Stimulated activated CD8-positive, alpha-beta memory T cell treated with anti-CD3 and anti-CD28 coated beads, Interleukin-4, amount 100 ng/mL, for 1 hour (primary cell): ENCODE measurements at places on chromosomes 2 and 18.
A peak's percentile ranks its signal among the peaks of the same experiment; 100 is the strongest.

DNA sequence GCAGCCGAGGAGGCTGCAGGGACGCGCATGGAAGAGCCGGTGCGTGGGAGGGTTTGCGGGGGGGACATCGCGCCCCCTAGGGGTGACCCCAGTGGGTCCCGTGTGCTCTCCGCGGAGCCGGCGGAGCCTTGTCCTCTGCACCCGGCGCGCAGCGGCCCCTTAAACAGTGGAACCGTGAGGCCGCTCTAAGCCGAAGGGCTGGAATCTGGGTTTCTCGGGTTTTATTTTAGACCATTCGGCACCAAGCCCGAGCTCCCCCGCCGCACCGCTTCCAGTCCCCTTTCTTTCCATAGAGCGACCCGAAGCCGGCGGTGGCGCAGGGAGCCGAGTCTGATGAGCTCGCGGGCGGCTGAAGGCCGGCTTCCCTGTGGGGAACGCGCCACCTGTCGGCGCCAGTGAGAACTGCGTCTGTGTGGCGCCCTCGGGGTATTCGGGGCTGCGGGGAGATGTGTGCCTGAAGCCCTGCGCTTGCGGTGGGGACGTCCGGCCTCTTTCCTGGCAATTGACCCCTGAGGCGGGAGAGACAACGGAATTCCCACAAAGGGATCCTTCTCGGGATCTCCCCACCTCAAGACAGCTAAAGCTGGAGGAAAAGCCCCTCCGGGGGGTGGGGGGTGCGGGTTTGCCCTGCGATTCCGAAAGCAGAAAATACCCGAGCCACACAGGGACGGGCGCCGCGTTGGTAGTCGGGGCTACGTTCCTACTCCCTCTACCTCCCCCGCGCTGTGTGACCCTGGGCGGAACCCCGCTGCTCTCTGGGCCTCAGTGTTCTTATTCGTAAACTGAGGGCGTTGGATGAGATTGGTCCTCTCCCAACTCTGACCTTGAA lies 8.2 kb upstream of the EN1 start:
- DNase-seq = peak; percentile 65

DNA sequence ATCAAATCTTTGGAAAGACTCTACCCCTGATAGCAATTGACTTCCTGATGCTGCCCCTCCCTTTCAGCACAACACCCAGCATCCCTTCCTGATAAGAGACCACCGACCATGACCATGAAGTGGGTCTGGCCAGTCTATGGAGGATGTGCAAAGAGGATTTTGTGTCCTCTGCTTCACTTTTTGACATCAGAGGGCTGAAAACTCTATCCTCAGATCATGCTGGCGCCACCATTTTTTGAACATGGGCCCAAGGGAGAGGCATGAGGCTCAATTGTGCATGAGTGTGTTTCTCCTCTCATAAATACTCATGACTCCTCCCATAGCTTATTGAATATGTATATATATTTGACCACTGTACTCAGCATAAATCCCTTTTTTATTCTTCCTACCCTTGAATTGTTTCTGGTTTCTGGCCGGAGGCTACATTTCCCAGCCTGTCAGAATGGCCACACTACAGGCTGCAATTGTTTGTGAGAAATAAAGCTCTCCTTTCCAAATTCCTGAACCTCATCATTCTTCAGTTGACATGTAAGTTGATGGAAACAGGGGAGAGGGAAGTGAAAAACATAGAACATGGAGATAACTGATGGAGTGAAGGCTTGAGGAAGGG lies 314.1 kb downstream of the MYCN start:
- DNase-seq = no peak

DNA sequence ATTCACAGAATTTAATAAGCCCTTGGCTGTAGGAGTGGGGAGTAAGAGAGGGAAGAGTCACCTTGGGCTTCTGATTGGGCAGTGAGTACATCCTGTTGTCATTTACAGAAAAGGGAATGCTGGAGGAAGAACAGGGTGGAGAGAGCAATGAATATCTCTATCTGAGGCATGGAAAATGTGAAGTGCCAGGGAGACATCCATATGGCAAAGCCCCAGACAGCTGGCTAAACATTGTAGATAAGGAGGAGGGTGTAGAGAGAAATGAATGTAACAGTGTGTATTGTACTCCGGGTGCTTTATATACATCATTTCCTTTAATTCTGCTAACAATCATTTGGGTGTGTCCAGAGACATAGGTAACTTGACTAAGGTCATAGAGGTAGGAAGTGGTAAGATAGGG lies 103.5 kb downstream of the UPP2 start:
- DNase-seq = no peak

DNA sequence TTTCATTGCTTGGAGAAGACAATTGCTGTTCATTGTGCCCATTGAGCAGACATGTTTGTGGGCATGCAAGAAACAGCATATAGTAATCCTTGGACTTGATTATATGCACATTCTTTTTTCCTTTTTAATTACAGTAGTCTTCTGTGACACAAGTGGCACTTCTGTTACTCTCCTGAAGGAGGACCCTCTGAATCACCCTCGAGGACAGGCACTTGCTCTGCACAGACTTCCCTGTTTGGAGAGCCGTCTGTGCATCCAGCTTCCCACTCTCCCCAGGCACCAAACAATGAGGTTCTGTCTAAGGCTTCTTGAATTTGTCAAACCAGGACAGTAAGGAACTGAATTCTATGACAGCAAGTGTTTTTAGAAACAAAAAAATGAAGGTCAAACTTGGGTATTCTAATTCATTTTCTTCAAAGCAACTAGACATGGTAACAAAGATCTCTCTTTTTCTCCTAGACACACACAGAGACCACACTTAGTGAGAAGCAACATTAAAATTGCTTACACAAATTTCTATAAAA lies 844.6 kb upstream of the ID2 start:
- DNase-seq = no peak

DNA sequence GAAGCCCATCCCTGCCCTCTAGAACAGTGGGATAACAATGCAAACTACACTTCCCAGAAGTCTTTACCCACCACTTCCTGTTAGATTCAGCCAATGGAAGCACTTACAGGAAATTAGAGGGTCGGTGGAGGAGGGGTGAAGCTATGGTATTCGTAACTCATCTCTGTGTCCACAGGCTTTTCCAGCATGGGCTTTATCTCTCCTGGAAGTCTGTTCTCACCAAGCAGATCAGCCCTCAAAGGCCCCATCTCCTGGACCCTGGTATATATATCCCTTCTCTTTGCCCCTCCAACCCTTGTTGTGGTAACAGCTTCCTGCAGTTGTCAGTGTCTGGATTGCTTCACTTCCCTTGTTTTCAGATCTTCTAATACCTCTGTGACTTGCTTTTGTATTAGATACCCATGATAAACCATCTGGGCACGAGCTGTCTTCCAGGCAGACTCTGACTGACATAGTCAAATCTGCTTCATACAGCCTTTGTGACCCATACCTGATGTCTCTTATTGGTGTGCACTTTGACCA lies 475.0 kb upstream of the POU3F3 start:
- no peak for DNase-seq

DNA sequence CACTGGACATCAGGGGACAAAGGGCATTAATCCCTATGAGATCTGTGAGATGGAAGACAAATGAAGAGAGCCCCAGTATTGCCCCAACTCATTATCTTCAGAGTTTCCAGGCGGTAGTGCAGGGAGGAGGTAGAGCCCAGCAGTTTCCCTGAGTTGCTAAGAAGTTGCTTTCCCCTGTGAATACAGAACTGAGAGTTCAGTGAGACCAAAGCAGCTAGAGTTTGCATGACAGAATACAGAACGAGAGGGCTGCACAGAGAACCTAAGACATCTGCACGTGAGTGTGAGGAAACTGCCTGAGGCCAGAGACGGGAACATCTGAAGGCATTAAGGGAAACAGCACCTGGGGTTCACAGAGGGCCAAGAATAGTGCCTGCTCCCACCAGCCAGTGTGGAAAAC lies 18.1 kb upstream of the PGAP1 start:
- no peak for DNase-seq

DNA sequence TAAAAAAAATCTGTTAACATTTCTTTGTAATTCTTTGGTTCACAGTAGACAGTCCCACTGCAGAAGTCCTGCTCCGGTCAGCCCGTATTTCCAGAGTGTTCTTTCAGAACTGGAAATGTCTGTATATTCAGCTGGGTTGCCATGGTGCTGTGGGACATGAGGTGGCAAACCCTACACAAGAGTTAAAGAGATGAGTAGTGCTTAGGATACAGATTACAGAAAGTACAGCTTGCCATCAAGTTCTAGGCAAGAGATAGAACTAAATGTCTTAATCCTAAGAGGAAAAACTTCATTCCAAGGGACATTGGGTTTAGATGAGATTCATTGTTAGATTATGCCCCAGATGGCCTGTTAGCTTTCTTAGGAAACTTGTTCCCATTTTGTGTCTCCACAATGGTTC lies 60.1 kb downstream of the FMNL2 start:
- DNase-seq = no peak

- no peak for DNase-seq
Measured at GRCh38 chr18:68402784-68403183, 312.1 kb downstream of the TMX3 start.

DNA sequence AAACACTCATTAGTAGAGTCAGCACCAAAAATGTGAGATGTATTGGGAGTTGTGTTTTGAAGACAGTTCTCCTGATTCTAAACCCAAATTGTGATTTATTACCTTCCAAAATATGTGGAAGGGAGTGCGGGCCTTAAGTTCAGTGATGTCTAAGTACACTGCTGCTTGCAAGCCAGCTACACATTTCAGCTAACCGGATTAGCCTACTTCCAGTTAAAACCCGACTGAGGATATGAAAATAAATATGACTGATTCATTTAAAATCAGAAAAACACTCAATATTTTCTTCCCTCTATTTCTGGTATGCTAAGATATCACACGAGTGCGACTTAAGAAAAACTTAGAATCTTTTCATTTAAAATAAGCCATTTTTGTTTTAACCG lies 907 bp downstream of the FHL2 start:
- no peak for DNase-seq

DNA sequence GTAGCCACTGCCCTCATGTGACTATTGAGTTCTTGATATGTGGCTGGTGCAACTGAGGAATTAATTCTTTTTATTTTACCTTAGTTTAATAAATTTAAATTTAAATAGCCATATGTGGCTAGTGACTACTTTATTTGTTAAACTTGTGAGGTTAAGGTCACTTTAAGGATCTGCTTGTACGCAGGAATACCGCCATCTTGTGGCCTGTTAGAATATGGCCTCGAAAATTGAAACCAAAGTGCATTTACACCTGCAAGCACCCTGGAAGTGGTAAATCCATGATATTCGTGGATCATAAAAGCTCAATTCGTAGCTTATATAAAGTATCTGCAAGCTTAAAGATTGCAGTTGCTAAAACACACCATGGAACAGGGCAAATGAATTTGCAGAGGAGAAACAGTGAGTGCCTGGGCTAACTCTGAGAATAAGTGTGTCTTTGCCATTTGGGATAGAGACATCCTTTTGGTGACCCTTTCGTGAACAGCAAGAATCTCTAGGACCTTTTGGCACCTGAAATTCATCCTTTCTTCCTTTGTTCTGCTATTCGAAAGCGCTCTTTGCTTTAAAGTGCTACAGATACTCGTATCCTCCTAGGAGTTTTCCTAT lies 59.9 kb upstream of the REG3A start:
- DNase-seq = no peak

GRCh38 chr2:156436497-156437085 lies 412 bp downstream of the GPD2 start:
- DNase-seq = no peak

DNA sequence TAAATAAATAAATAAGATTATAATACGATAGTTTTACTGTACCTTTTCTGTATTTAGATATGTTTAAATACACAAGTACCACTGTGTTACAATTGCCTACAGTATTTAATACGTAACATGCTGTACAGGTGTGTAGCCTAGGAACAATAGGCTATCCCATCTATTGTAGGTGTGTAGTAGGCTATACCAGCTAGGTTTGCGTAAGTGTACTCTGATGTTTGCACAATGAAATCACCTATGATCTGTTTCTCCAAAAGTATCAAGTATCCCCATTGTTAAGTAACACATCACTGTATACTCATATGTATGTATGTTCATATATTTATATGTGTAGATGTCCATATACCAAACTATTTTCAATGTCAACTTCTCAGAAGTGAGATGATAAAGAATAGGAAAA lies 118.2 kb upstream of the RND3 start:
- no peak for DNase-seq

- no peak for DNase-seq
Measured at GRCh38 chr2:24077879-24078278, 1.8 kb upstream of the SF3B6 start.

DNA sequence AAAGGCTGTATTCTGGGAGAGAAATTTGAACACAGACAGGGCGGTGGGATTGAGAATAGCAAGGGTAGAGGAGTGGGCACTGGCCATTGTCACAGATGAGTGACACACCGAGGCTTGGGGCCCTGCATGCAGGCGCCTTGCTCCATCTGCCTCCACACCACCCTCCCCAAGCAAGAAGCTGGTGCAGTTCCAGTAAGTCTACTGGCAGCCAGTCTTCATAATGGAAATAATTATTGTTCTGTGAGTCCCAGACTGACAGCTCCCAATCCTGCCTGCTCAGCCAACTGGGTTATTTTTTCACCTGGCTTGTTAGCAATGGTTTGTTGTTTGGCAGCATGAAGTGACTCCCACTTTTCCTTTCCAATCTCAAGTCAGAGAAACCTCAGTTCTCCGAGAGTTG lies 13.0 kb downstream of the TTC32 start:
- no peak for DNase-seq

- no peak for DNase-seq
Measured at GRCh38 chr2:162317861-162318327, 590 bp downstream of the IFIH1 start.

GRCh38 chr2:7840651-7841380 lies 841.0 kb upstream of the ID2 start:
- no peak for DNase-seq

GRCh38 chr2:164868563-164869419 lies 27.2 kb upstream of the COBLL1 start:
- DNase-seq = no peak

GRCh38 chr2:108927936-108928659 lies 60.9 kb downstream of the EDAR start:
- no peak for DNase-seq

DNA sequence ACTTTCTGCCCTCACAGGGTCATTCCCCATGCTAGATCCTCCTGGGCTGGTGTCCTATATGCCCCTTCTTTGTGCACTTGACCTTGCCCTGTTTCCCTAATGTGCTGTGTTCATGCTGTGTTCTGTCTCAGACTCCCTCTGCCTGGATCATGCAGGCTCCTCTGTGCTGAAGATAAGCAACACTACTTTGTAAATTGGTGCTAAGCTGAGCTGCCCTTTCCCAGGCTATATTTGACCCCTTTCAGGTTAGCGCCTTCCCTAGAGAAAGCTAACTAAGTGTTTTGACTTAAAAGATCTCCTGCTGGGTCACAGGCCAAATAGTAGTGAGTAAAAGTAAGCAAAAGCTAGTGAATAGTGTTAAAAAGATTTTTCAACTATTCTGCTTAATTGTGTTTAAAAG lies 257.2 kb upstream of the RGPD4 start:
- DNase-seq = no peak
